ENCODE measurements at places on chromosomes 1 and 21.

DNA sequence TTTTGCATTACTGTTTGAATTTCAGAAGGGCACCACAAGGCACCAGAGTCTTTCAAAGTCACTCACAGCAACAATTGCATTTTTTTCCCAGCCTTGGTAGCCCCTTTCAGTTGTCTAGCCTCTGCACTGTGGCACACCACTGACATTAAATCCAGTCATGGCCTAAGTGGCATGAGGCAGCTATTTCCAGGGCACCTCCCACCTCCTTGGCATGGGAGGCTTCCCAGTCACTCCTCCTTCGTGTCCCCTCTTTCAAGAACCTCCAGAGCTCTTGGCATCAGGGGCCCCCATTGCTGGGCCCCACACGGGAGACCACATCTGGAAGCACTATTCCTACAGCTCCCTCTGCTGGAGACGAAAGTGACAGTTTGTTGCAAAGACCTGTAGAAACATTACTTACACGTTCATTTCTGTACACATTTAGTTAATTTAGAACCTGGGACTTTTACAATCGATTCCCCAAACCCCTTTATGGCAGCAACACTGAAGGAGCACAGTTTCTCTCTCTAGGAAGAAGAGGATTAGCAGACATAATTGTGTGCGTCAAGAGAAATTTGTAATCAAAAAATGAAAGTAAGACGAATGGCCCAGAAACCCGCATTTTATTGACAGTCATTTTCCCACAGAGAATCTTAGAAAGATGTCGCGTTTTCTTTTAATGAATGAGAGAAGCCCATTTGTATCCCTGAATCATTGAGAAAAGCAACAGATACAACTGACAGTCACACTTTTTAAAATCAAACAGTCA, 5.7 kb upstream of the CHD5 start:
- DNase-seq: peak; percentile 43

DNA sequence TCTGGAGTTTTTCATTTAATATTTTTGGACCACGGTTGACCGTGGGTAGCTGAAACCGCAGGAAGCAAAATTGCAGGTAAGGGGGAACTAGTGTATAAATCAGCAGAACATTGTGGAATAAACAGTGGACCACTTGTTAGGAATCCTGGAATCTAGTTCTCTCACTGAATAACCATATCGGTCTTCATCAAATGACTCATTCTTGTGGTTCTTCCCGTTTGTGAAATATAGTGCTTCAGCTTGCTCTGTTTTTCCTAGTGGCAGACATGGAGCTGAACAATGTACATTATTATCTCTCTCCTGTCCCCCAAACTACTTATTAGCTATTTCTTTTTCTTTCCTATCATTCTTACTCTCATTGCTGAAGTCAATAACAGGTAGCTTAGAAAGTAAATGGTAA, 61.9 kb downstream of the HSPA13 start:
- peak; percentile 3 for DNase-seq

DNA sequence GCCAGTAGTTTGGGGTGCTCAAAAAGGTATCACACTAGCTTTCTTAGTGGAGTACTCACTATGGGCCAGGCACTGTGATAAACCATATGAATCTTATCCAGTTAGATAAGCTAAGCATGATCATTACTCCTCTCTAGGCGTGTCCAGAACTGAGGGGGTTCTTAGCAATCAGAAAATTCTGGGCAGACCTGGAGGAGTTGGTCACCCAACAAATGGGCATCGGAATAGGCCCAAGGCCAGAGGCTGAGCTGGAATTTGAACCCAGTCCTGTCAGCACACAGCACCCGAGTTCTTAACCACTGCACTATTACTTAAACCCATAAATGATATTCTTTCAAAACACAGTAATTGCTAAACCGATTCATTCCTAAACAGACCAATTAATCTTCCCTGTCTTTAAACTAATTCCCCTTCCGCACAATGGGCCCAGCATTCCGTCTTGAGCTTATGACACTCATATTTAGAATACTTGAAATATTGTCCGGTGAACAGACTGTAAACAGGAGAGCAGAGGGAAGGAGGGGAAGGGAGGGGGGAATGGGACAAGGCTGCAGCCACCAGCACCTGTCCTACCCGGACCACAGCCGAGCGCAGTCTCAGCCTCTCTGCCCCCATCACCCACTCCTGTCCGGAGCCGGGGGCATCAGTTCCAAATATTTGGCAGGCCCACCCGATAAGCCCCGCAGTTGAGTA, 113.0 kb upstream of the GADD45A start:
- DNase-seq: no peak

DNA sequence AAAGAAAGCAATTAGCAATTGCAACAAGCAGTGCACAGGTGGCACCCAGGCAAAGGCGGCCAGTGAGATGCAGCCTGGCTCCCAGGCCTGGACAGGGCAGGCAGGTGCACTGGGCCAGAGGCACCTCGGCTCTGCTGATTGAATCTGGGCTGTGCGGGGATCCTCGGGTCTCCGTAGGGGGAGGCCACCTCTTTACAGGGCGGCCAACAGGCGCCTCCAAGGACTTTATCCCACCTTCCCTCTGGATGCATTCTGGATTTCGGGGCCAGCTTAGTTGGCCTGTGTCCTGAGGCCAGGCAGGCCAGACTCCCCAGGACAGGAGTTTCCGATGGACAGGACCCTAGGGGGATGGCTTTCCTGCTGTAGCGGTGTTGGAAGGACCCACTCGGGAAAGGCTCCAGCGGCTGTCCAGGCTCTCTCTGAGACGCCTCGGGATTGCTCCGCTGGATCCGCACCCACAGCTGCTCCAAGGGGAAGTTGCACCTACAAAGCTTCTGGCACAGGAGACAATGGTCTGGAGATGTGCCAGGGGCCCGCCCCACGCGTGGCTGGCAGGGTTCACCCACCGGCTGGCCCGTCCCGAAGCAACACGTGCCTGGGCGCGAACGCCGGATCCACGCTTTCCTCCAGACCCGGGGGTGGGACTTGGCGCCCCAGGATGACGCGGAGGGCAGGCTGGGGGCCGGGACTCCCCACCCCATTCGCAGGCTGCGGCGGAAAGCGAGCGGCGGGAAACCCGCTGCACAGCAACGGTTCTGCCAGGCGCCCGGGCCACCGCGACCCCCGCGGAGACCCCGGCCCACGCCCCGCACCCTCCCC, 810 bp downstream of the SLC19A1 start:
- peak; percentile 61 for DNase-seq

- DNase-seq: no peak
These were observed 421.9 kb upstream of the ADAMTS5 start for GRCh38 chr21:27388825-27389224.

GRCh38 chr1:44077421-44077820, 41.2 kb upstream of the KLF17 start:
- DNase-seq: no peak

DNA sequence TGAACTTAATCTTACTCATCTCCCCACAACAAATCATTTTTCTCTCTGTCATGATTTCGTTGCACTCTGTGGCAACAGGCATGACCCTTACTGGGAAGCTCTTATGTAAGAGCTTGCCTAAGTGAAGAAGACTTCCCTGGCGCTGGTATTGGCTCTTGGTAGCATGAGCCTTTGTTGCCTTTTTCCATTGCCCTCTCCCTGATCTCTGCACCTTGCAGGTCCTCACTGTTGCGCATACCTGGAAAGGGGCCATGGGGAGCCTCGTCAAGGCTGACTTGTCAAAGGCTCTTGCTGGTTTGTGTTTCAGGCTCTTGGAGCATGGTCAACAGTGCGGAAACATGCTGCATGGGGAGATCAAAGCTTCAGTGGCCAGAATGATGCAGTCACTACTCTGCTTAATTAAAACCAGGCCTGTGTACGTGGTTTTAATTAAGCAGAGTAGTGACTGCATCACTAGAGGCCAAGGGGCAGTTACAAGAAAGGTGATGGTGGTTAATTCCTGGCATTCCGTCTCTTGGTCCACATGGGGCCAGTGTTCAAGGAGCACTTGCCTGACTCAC, 141.3 kb downstream of the SPATA46 start:
- DNase-seq: peak; percentile 83

GRCh38 chr1:54274448-54274847, 74.5 kb downstream of the MRPL37 start:
- DNase-seq: no peak

DNA sequence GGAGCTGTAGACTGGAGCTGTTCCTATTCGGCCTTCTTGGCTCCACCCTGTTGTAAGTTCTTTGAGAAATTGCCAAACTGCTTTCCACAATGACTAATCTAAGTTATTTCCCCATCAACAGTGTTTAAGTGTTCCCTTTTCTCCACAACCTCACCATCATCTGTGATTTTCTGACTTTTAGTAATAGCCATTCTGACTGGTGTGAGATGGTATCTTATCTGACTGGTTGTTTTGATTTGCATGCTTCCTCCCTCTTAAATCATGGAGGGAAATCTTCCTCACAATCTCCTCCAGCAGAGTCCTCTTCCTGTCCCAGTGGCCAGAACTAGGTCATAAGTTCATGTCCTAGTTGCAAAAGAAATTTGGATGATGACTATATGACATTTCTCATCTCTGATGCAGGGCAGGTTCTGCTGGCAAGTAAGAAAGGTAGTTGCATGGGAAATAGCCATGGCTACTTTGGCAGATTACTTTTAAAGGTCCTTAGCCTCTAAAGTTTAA, 294.0 kb downstream of the LRRC40 start:
- peak; percentile 81 for DNase-seq

- no peak for DNase-seq
These were observed 114.9 kb downstream of the RRAGC start for GRCh38 chr1:38744452-38745350.

- peak; percentile 24 for DNase-seq
These were observed 73.3 kb downstream of the TNFSF18 start for GRCh38 chr1:172977296-172978017.
